ENCODE measurements at places on chromosomes 4 and X. TPM values are rescaled to one million over a fixed set of nuclear protein-coding genes. Genes with fewer than 3 reads are reported as not detected.

DNA sequence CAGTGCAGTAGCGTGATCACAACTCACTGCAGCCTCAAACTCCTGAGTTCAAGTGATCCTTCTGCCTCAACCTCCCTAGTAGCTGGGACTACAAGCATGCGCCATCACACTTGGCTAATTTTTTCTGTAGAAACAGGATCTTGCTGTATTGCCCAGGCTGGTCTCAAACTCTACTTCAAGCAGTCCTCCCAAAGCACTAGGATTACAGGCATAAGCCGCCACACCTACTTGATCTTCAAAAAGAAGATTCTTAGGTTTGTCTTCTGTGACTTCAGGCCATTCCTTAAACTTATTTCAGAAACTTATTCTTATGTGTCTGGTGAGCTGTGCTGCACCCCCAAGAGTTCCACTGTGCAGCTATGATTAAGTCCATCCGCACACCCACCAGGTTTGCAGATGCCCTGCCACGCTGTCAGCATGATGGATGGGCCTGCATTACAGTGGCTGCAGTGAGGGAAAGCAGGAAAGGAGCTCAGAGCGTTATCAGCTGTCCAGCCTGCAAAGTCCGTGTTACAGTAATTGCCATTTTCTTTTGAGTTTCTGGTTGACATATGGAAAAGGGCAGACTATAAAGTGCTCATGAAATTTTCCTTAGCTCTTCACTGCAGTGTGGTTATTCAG lies 146.6 kb downstream of the AASDH start:
- no peak overlapping the region for H3K4me3 ChIP-seq
- H3K4me1 ChIP-seq: no peaks in the 10 kb centered on the region
- no peaks in the 10 kb centered on the region for H3K36me3 ChIP-seq
- H3K27ac ChIP-seq: no peak overlapping the region
- no peak for DNase-seq
- H3K27me3 ChIP-seq: no peaks in the 10 kb centered on the region

NAT8L gene
- total RNA-seq: 56.6 TPM

GRCh38 chrX:140065961-140066662 lies 100.8 kb upstream of the CXorf66 start:
- H3K4me1 ChIP-seq: no peaks in the 10 kb centered on the region
- H3K27ac ChIP-seq: no peak overlapping the region
- H3K27me3 ChIP-seq: no peaks in the 10 kb centered on the region

DNA sequence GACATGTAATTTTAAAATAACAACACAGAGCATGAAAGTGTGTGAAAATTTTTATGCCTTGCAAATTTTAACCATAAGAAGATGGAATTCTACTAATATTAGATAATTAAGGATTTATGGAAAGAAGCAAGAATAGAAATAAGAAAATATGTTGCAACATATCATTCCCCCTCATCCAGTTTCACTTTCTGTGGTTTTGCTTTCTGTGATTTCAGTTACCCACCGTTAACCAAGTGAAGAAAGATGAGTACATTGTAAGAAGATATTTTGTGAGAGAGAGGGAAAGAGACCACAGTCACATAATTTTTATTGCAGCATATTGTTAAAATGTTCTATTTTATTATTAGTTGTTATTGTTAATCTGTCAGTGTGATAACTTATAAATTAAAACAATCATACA lies 77.9 kb downstream of the ADAM29 start:
- no peaks in the 10 kb centered on the region for H3K4me1 ChIP-seq
- H3K27me3 ChIP-seq: no peaks in the 10 kb centered on the region
- no peak overlapping the region for H3K27ac ChIP-seq
- DNase-seq: no peak
- H3K36me3 ChIP-seq: no peaks in the 10 kb centered on the region

DNA sequence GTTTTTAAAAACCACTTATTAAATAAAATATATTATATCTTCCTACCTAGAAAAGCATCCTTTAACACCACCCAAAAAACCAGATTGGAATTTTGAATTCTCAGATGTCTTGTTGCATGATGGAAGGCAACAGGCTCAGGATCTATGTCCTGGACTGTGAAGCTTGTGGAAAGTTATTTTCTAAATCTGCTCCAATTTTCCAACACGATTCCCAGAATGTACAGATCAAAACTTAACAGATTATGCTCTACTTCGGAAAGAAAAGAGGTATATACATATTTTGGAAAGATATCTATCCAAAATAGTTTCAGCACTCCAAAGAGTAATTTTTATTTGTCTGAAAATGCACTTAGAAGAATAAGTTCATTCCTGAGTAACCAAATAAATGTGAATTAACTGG lies 291.7 kb upstream of the EMCN start:
- H3K36me3 ChIP-seq: no peaks in the 10 kb centered on the region
- no peak overlapping the region for H3K27ac ChIP-seq
- no peak for DNase-seq
- H3K27me3 ChIP-seq: no peaks in the 10 kb centered on the region
- H3K4me1 ChIP-seq: no peaks in the 10 kb centered on the region
- no peak overlapping the region for H3K4me3 ChIP-seq

GRCh38 chr4:139786494-139787354 lies 121.1 kb downstream of the MGST2 start:
- peaks cover 6% of the 10 kb centered on the region for H3K4me1 ChIP-seq
- H3K27ac ChIP-seq: no peak overlapping the region
- no peaks in the 10 kb centered on the region for H3K27me3 ChIP-seq
- no peak overlapping the region for H3K4me3 ChIP-seq

GRCh38 chr4:173675446-173675845 lies 145.4 kb upstream of the HAND2 start:
- H3K36me3 ChIP-seq: no peaks in the 10 kb centered on the region
- H3K27me3 ChIP-seq: no peaks in the 10 kb centered on the region
- H3K27ac ChIP-seq: no peak overlapping the region

TCEAL9 gene
- total RNA-seq: 99.7 TPM

GRCh38 chr4:109429545-109429944 lies 4.1 kb upstream of the SEC24B start:
- H3K36me3 ChIP-seq: no peaks in the 10 kb centered on the region
- peaks cover 10% of the 10 kb centered on the region for H3K4me1 ChIP-seq
- no peak overlapping the region for H3K27ac ChIP-seq
- no peak for DNase-seq
- no peak overlapping the region for H3K4me3 ChIP-seq

DNA sequence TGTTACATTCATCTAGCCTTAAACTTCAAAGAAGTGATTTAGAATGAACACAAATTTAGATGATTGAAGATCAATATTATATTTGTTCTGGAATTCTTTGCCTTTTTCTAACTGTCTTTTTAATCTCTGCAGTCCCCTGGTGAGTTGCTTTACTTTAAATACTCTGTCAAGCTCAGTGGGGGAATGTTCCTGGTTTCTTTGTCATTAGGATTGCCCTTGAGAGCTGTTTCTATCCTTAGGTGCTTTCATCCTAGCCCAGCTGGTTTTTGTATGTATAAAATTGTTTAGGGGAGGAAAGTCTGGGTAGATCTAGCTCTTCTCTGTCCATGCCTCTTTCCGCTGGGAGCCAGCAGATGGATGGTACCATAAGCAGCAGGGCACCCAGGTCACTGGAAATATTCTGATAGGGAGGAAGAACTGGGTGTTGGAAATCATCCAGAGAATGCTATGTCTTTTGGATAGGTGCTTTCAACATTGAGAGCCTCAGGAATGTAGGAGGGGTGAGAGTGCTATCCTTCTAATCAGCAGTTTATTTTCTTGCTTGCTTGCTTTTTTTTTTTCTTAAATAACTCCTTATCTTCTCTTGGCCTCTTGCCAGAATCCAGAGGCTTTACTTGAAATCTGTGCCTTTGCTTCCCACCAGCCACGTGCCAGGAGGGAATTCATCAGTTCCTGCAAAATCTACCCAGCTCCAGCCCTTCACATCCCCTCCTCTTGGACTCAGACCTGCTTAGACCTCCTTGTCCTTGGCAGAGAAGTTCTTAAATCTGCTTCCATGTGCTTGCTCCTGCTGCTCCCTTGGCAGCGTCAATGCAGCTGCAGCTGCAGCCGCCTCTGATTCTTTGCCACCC lies 215.3 kb upstream of the ANXA3 start:
- H3K4me1 ChIP-seq: peaks cover 4% of the 10 kb centered on the region
- H3K27me3 ChIP-seq: no peaks in the 10 kb centered on the region
- no peak overlapping the region for H3K4me3 ChIP-seq
- peak; percentile 15 for DNase-seq
- H3K36me3 ChIP-seq: no peaks in the 10 kb centered on the region

- DNase-seq: peak; percentile 53
- H3K27me3 ChIP-seq: no peaks in the 10 kb centered on the region
- H3K4me1 ChIP-seq: no peaks in the 10 kb centered on the region
- no peak overlapping the region for H3K27ac ChIP-seq
- H3K36me3 ChIP-seq: no peaks in the 10 kb centered on the region
These were observed 729.3 kb upstream of the ACTRT1 start for GRCh38 chrX:128781506-128781905.

CXCL1 gene
- total RNA-seq: 0.74 TPM

MID1IP1 gene
- 155 TPM for total RNA-seq

GRCh38 chr4:140937866-140938265 lies 181.7 kb upstream of the TBC1D9 start:
- H3K4me3 ChIP-seq: no peak overlapping the region
- H3K27me3 ChIP-seq: no peaks in the 10 kb centered on the region
- H3K4me1 ChIP-seq: peaks cover 4% of the 10 kb centered on the region
- no peak for DNase-seq
- H3K36me3 ChIP-seq: no peaks in the 10 kb centered on the region

DNA sequence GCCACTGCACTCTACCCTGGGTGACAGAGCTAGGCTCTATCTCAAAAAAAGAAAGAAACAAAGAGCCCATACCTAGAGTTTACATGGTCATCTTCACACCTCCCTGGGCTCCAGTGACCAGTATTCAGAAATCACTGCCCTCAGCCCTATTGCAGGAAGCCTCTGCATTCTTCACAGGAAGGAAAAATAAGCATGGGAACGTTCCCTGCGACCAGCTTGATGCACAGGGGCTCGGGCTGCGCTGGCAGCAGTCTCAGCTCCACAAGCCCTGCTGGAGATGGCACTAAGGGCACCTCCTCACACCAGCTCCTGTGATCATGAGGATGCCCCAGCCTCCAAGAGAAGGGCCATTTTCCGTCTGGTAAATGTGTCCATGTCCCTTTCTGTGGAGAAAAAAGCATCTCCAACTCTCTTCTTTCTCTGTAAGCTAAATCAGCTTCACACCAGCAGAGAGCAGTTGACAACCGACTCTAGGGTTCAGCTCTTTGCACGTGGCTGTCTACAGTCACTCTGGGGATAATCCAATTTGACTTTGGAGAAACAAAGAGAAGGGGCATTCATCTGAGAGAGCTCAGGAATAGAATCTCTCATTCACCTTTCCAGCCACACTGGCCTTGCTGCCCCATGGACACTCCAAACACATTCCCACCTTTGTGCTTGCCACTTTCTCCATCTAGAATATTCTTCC lies 33.1 kb downstream of the LDB2 start:
- H3K27ac ChIP-seq: no peak overlapping the region
- no peak for DNase-seq
- H3K36me3 ChIP-seq: no peaks in the 10 kb centered on the region

DNA sequence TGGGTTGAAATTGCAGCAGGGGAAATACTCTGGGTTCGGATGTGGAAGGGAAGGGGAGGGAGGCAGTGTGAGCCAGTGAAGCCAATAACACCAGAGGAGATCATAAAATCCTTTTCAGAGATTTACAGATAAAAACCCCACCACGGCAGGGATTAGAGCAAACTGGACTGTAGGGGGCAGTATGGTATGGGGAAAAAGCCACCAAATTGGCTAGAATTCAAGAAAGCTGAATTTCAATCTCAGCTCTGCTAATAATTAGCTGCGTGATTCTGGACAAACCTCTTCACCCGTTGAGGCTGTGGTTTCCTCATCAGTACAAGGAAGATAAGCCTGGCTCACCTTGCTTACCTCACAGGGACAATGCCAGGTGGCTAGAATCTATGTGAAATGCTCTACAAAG lies 108.1 kb downstream of the ATG4A start:
- H3K36me3 ChIP-seq: no peaks in the 10 kb centered on the region
- H3K4me1 ChIP-seq: peaks cover 10% of the 10 kb centered on the region
- H3K27ac ChIP-seq: peak overlapping the region; percentile 50
- no peak overlapping the region for H3K4me3 ChIP-seq

GRCh38 chr4:139665690-139666529 lies at the start of gene MGST2:
TSS of gene MGST2 (plus strand) at chr4:139665819. CDS start at chr4:139666020, 201 bp downstream.
- H3K27me3 ChIP-seq: no peaks in the 10 kb centered on the region
- H3K36me3 ChIP-seq: no peaks in the 10 kb centered on the region
- peak; percentile 87 for DNase-seq
- peak within 1 kb of the TSS; percentile 89 for H3K27ac ChIP-seq

DNA sequence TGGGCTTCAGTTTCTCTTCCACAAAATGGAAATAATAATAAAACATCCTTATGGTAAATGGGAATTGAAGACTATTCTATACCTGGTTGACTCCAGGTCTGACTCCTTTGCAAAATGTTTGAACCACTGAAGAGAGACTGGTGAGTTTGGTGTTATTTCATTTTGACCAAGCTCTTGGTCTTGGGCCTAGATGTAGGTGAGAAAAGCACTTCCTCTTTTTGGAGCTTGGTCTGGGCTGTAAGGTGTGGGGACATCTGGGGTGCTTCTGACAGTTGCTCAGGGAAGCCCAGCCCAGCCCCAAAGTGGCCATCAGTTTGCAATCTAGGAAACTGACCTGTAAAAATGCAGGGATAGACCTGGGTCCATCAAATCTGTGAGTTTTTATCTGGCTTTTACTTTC lies 26.8 kb upstream of the SOD3 start:
- H3K36me3 ChIP-seq: no peaks in the 10 kb centered on the region
- no peaks in the 10 kb centered on the region for H3K27me3 ChIP-seq
- H3K4me3 ChIP-seq: no peak overlapping the region
- no peak overlapping the region for H3K27ac ChIP-seq
- no peaks in the 10 kb centered on the region for H3K4me1 ChIP-seq

GRCh38 chrX:38627683-38628082 lies 66.3 kb downstream of the TSPAN7 start:
- no peak overlapping the region for H3K27ac ChIP-seq
- H3K4me3 ChIP-seq: no peak overlapping the region
- no peaks in the 10 kb centered on the region for H3K4me1 ChIP-seq
- H3K27me3 ChIP-seq: no peaks in the 10 kb centered on the region
- H3K36me3 ChIP-seq: no peaks in the 10 kb centered on the region

- H3K36me3 ChIP-seq: no peaks in the 10 kb centered on the region
- no peak overlapping the region for H3K27ac ChIP-seq
- H3K27me3 ChIP-seq: no peaks in the 10 kb centered on the region
- no peaks in the 10 kb centered on the region for H3K4me1 ChIP-seq
- no peak for DNase-seq
- H3K4me3 ChIP-seq: no peak overlapping the region
These were observed 620.7 kb downstream of the RPA4 start for GRCh38 chrX:97504431-97504830.

SAP30 gene
- total RNA-seq: 49.0 TPM

SPANXD gene
- total RNA-seq: not detected

GRCh38 chrX:115311139-115311538 lies 21.6 kb downstream of the LUZP4 start:
- no peaks in the 10 kb centered on the region for H3K36me3 ChIP-seq
- no peaks in the 10 kb centered on the region for H3K27me3 ChIP-seq
- DNase-seq: no peak
